Left ventricle myocardium inferior (tissue), 1 donor: ENCODE measurements at places on chromosomes 7 and 10.

GRCh38 chr10:34737772-34738169 lies 77.3 kb downstream of the PARD3 start:
- no peak for DNase-seq

GRCh38 chr10:114767986-114768821 lies 53.4 kb upstream of the FHIP2A start:
- DNase-seq, result no peak

DNA sequence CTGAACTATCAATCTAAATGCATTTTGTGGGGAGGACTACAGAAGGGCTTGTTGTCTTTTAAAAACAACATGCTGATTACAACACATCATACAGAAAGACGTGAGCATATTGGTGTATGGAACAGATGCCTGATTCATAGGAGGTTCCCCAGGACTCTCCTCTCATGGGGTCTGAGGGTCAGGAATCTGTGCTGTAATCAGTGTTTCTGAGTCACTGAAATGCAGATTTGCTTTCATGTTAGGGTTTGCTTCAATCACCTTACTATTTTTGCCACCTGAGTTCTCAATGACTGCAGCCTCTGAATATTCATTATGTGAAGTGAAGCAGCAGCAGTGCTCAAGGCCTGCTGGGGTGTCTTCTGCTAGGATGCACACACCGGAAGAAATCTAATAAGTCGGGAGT lies 550 bp upstream of the ANK3 start:
- DNase-seq, result no peak

DNA sequence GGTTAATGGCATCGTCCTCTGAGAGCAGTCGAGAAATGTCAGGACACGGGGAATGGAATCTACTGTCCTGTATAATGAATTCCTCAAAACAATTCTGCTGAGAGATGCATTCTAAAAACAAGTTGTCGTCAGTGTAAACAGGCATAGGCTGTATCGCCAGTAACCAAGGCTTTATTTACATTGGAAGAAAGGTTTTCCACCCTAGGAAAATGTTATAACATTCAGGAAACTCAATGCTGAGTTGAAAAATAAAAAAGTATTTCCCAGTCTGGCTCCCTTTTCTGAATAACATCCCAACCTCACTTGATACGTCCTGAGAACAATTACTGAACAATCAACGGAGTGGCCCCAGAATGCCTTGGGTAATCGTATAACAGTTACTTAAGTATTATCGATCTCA lies 79.6 kb upstream of the UCN3 start:
- DNase-seq, result no peak

DNA sequence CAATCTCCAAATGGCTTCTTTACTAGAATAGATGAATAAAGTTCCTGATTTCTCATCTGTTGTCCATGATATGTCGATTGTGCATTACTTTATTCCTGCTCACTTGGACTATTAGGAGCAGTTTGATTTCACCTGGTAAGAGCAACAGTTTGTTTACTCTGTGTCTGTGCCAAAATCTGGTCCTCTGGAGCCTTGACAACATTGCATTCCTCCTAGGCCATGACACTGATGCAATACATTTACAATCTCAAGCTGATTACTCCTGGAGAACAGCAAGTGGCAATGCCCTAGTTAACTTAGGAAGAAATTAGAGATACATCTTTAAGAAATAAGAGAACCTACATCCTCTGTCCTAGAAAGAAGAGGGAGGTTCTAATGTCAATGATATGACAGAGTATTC lies 71.8 kb downstream of the SGCE start:
- no peak for DNase-seq

DNA sequence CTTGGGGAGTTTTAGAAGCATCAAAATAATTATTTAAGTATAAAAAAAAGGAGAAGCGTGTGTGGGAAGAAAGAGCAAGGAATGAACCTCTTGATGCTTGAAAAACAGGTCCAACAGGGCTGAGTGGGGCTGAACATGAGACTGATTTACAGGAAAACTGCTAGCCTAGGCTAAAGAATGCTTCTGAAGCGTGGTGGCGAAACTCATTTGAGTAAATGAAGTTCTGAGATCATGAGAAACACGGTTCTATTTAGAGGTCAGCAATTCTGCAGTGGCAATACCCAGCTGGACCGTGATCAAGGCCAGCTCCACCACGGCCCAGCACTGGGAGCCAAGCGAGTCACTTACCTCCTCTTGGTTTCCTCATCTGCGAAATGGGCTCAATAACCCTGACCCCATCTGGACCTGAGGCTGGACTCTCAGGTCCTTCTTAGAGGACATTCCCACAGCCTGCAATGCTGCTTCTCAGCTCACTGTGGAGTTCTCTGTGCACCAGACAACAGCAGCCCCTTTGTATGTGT lies 140.1 kb upstream of the ADAM12 start:
- DNase-seq, result no peak

GRCh38 chr7:129089521-129090212 lies 34.8 kb upstream of the TNPO3 start:
- DNase-seq, result no peak

- no peak for DNase-seq
Observed at GRCh38 chr7:130880668-130881067, 146.7 kb upstream of the KLF14 start.

DNA sequence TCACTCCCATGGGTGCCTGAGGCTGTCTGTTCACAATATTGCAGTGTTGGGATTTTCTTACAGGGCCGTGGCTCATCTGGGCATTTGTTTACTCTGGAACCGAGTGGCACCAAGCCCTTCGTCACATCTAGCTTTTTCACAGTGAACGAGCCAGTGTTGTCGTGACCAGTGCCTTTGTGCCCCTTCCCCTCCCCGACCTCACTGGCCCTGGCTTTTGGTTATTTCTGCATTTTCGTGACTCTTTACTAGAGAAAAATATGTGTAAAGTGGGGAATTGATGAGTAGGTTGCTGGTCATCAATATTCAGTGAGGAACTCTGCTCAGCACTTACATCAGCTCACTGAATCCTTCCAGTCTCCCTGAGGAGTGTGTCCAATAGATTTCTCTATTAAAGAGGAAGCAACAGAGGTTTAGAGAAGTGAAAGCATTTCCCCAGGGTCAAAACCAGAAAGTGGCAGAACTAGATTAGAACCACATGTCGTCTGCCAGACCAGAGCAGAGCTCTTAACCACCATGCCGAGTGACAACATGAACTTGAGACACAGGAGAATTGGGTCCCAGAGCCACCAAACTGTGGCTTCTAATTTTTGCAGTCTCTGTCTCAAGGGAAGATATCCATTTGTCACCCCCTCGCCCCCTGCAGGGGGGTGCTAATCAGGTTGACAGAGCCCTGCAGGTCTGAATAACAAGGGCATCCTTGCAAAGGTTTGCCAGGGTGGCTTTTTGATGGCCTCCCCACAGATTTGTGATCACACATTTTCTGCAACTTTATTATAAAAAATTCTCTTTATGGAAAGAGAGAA lies 125.3 kb downstream of the CHN2 start:
- DNase-seq, result no peak

DNA sequence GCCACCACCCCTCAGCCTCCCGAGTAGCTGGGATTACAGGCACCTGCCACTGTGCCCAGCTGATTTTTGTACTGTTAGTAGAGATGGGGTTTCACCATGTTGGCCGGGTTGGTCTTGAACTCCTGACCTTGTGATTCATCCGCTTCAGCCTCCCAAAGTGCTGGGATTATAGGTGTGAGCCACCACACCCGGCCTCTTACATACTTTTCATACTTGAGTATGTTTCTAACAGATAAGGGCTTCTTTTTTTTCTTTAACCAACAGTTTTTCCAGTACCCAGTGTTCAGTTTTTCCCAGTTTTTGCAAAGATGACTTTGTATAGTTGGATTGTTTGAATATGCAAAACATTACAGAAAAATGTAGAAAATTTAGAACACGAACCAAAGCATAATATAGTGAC lies 7.7 kb downstream of the EIF4H start:
- no peak for DNase-seq

GRCh38 chr7:39609113-39609934 lies 14.0 kb upstream of the RALA start:
- DNase-seq, result peak; percentile 33

GRCh38 chr7:157129200-157129599 lies 9.5 kb upstream of the UBE3C start:
- no peak for DNase-seq

- DNase-seq, result no peak
Observed at GRCh38 chr10:97850446-97850845, 803 bp downstream of the GOLGA7B start.

- no peak for DNase-seq
Observed at GRCh38 chr7:130632111-130632510, 36.4 kb downstream of the COPG2 start.

GRCh38 chr7:47379629-47380324 lies 202.1 kb downstream of the TNS3 start:
- DNase-seq, result peak; percentile 85

DNA sequence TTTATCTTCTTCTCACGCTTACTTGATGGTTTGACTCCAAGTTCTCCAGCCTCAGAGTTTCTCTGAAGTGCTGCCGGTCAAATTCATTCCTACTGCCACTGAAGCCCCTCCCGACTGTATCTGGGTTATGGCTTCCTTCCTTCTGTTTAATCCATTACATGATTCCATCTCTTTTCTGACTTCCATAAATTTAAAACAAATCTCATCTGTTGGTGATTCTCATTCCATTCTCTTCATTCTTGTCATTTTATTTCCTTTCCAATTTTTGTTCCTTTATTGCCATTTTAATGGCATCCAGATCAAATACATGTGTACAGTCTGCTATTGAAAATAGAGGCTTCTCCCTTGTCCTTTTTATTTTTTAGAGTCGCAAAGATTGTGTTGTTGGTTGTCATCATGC lies 25.4 kb upstream of the HIBADH start:
- DNase-seq, result no peak

- DNase-seq, result no peak
Observed at GRCh38 chr10:131553121-131553520, 241.6 kb upstream of the TCERG1L start.

GRCh38 chr7:116483271-116483942 lies 16.1 kb upstream of the CAV2 start:
- DNase-seq, result no peak

DNA sequence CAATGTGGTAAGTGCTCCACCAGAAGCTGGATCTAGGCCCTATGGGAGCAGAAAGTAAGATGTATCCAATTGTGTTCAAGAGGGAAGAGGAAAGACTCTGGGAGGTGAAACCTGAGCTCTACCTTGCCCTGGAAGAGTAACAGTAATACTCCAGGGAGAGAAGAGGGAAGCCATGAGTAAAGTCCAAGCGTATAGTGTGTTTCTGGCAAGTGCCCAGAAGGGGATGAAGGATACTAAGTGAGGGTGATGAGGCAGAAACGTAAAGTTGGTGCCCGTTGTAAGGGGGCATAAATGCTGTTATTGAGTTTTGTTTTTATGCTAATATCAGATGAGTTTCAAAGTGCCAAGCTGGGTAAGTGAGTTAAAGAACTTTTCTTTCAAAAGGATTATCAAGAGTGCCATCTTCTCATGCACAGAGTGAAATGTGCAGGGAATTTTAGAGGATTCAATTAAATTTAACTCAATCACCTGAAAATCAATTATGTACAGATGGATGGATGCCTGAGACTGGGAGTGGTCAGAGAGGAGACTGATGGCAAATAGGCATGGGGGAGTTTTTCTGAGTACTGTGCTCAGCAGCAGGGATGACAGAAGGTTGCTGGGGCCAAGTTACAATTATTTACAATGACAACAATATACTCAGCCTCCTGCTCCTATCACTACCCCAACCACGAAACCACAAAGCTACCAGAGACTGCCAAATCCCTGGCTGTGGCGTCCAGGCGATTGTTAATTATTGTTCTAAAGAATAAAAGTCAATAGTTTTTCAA lies 123.3 kb upstream of the LAMB4 start:
- no peak for DNase-seq

DNA sequence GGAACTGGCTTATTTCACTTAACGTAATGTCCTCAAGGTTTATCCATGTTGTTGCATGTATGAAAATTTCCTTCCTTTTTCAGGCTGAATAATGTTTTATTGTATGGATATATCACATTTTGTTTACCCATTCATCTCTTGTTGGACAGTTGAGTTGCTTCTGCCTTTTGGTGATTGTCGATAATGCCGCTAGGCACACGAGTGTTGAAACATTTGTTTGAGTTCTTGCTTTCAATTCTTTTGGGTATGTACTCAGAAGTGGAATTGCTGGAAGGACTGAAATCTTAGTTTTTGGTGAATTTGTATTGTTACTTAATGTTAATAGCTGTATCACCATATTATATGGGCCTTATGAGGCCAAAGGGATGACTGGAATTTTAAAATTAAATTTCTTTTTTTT lies 23.6 kb downstream of the CCNY start:
- no peak for DNase-seq

DNA sequence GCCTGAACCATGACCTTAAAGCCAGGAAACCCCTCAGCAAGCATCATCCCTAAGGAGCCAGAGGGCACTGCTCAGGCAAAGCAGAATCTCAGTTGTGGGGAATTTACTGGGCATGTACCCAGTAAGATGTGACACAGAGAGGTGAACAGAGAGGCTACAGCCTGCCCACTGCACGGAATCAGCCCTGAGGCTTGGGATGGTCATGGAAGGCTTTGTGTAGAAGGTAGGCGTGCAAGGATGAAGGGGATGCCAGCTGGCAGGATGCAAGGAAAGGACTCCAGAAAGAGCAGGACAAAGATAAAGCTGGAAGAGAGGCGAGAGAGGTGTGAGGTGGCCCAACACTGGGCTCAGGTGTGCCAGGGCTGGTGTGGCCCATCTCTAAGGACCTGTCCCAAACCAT lies 2.4 kb upstream of the AIFM2 start:
- no peak for DNase-seq

GRCh38 chr10:124627866-124628675 lies 116.1 kb downstream of the FAM53B start:
- DNase-seq, result peak; percentile 63

GRCh38 chr7:144148224-144148827 lies 25.4 kb downstream of the OR2A14 start:
- DNase-seq, result no peak

DNA sequence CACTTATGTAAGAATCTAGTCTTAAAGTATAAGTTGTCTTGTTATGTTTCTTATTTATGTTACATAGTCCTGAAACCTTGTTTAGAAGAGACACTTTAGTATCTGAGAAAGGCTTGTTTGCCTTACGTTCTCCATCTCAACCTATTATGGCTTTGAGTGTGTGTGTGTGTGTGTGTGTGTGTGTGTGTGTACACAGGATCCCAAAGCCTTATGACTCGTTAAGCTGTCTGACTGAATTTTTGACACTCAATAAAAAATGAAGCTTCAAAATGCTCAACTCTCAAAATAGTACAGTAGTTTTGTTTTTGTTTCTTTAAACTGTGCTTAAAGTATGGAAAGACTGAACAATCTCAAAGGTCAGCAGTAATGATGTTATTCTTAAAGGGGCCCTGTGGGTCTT lies 18.0 kb downstream of the CALU start:
- DNase-seq, result no peak

- DNase-seq, result no peak
Observed at GRCh38 chr10:29576681-29577080, 58.1 kb downstream of the SVIL start.

- DNase-seq, result no peak
Observed at GRCh38 chr10:114611617-114612016, 46.5 kb downstream of the ABLIM1 start.

- no peak for DNase-seq
Observed at GRCh38 chr10:130220251-130221185, 84.3 kb downstream of the GLRX3 start.
